ENCODE measurements at places on chromosomes 4 and X. TPM values are rescaled to one million over a fixed set of nuclear protein-coding genes. Genes with fewer than 3 reads are reported as not detected.

CBR4 gene
- 29.7 TPM for total RNA-seq

ANK2 gene
- total RNA-seq = 1.7 TPM

BEX1 gene
- total RNA-seq = 0.27 TPM

WNK3 gene
- total RNA-seq = 1.3 TPM

STAG2 gene
- total RNA-seq = 120 TPM

CXCL13 gene
- total RNA-seq = not detected

MAGEB2 gene
- not detected for total RNA-seq

SRPX gene
- 330 TPM for total RNA-seq

KLHL13 gene
- 22.1 TPM for total RNA-seq

MSN gene
- 978 TPM for total RNA-seq

FAM53A gene
- total RNA-seq = 1.3 TPM

LRAT gene
- not detected for total RNA-seq

TMSB15C gene
- total RNA-seq = 7.3 TPM

SERPINA7 gene
- total RNA-seq = not detected

PNMA6F gene
- total RNA-seq = not detected

PAGE2B gene
- not detected for total RNA-seq

STOX2 gene
- total RNA-seq = 0.22 TPM

TFDP3 gene
- not detected for total RNA-seq

LONRF3 gene
- 16.7 TPM for total RNA-seq

NDST3 gene
- not detected for total RNA-seq

HOPX gene
- total RNA-seq = 19.6 TPM

USP51 gene
- 1.5 TPM for total RNA-seq

ESX1 gene
- total RNA-seq = not detected

RENBP gene
- 3.1 TPM for total RNA-seq

INTS6L gene
- total RNA-seq = 4.7 TPM

CPLX1 gene
- 0.13 TPM for total RNA-seq

ZFP92 gene
- 1.5 TPM for total RNA-seq

TBX22 gene
- total RNA-seq = not detected

XAGE2 gene
- not detected for total RNA-seq

ARX gene
- not detected for total RNA-seq

POU3F4 gene
- not detected for total RNA-seq

UGT2A3 gene
- total RNA-seq = not detected

GAGE12J gene
- total RNA-seq = not detected

TRMT10A gene
- 11.1 TPM for total RNA-seq

FABP2 gene
- total RNA-seq = not detected

CFP gene
- 0.14 TPM for total RNA-seq

IL3RA gene
- total RNA-seq = 10.1 TPM

NPY1R gene
- 0.13 TPM for total RNA-seq

TMPRSS11D gene
- not detected for total RNA-seq

DCAF12L1 gene
- 2.2 TPM for total RNA-seq

DUX4 gene
- total RNA-seq = not detected

OR13H1 gene
- not detected for total RNA-seq

SMIM10 gene
- 2.0 TPM for total RNA-seq

NIPAL1 gene
- 0.80 TPM for total RNA-seq

RASSF6 gene
- under 0.01 TPM for total RNA-seq

REELD1 gene
- total RNA-seq = not detected

UGT2B11 gene
- not detected for total RNA-seq

EFHC2 gene
- total RNA-seq = 0.07 TPM

AKAP4 gene
- not detected for total RNA-seq

PPARGC1A gene
- total RNA-seq = not detected

GABRG1 gene
- not detected for total RNA-seq
